Stimulated activated CD4-positive, alpha-beta T cell treated with anti-CD3 and anti-CD28 coated beads, Interleukin-12 subunit alpha, Interleukin-12 subunit beta, amount 100 ng/mL, for 24 hours (primary cell): ENCODE measurements at places on chromosomes 7 and 10.
A peak's percentile ranks its signal among the peaks of the same experiment; 100 is the strongest.

DNA sequence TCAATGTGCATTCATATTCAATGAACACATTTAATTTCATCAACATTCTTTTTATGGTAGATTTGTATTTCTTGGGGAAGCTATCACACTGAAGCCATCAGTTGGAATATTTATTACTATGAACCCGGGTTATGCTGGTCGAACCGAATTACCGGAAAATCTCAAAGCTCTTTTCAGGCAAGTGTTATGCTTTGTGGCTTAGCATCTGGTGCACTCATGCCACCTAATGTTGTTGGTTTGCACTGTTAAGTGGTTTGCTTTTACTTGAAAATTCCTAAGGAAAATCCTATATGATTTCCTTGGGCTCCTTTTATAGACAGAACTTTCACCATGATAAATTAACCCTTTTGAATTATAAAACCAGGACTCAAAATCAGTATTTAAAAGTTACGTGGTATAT, 147.9 kb downstream of the DNAH11 start:
- no peak for DNase-seq

DNA sequence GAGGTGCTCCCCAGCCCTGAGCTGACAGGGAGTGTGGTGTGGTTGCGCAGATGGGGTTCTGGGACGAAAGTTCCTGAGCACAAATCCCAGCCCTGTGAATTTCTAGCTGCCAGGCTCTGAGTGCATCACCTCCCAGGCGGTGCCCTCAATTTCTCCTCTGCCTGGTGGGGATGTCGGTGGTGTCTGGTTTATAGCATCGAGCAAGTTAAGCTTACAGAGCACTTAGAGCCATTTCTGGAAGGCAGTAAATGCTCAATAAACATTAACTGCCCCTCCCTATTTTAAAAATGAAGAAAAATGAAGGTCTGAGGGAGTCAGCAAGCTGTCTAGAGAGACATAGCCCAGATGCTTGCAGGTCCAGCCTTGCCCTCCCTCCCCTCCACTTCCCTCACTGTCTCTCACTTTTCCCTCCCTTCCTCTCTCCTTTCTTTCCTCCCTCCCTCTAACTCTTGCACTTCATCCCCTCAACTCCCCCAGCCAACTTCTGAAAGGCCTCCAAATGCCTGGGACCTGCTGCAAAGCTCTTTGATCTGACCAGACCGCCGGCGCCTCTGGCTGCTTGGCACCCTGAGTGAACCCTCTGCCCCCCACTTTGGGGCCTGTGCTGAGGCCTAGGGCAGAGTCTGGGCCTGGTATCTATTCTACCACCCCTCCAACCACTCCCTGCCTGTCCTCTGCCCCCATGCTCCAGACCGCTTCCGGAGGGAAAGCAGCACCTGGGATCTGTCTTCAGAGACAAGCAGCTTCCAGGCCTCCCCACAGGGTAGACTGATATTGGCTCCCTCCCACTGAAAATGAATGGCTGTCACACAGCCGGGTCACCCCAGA, 438.3 kb downstream of the RPS24 start:
- no peak for DNase-seq

DNA sequence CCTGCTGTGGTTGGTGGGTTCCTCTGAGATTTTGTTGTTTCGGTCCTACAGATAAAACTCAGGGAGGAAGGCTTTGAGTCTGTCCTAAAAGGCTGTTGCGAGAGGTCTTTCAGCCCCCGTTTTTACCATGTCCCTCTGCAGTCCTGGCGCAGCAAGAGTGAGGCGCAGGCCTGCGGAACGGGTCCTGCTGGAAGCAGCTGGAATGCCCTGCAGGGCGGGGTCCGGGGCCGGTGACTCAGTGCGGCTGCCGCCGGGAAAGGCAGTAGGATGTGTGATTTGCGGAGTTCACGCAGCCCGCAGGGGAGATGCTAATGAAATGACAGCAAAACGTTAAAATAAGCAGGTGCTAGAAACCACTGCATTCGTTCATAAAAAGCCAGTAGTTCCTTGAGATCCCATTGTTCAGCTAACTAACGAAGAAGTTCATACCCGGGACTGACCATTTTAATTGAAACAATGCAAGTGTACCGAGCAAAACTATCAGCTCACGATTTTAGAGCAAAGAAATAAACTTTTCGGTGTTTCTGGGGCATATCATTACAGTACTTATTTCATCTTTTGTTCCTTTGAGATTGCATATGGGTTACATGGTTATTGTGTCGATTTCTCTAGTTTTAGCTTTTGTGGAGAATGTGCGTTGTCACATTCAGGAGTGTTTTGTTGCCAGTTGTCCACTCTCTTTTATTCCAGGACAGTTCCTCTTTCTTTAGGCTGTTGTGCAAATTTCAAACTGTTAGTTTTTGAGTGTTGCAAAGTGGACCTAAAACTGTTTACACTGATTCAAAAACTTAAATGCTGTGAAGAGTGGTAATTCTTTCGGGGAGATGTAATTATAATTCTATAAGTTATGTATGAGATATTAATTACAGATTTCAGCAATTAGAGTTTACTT, 783 bp downstream of the ANLN start:
- peak; percentile 27 for DNase-seq

DNA sequence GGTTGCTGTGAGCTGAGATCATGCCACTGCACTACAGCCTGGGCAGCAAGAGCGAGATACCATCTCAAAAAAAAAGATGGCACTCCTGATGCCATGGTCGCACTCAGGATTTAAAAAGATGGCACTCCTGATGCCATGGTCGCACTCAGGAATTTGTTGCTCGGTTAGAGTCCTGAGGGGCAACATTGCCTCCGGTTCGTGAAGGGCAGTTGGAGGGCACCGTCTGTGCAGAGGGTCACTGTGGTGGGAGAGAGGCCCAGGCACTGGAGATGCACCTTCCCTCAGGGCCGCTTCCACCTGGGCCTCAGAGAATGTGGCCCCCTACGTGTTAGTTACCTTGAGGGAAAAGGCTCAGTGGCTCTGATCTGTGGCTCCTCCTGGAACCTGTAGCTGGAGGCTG, 18.3 kb downstream of the GTPBP4 start:
- DNase-seq, result no peak

- no peak for DNase-seq
These were observed 131.4 kb downstream of the TCERG1L start for GRCh38 chr10:131180086-131180485.

DNA sequence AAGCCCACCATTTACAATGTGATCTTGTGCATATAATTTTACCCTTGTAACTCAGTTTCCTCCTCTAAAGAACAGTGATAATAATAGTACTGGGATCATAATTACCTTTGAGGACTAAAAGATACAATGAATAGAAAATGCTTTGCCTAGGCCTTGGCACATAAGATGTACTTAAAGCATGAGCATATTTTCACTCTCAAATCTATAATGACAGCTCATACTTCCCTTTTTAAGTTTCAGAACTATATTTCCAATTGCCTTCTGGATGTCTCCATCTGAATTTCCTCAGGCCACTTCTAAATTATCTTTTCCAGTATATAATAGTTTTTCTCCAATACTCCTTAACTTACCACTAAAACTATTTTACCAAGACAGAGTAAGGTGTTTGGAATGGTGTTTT, 13.3 kb upstream of the ITGB8 start:
- no peak for DNase-seq

GRCh38 chr10:125296598-125296997, 136.2 kb upstream of the CTBP2 start:
- DNase-seq, result no peak

DNA sequence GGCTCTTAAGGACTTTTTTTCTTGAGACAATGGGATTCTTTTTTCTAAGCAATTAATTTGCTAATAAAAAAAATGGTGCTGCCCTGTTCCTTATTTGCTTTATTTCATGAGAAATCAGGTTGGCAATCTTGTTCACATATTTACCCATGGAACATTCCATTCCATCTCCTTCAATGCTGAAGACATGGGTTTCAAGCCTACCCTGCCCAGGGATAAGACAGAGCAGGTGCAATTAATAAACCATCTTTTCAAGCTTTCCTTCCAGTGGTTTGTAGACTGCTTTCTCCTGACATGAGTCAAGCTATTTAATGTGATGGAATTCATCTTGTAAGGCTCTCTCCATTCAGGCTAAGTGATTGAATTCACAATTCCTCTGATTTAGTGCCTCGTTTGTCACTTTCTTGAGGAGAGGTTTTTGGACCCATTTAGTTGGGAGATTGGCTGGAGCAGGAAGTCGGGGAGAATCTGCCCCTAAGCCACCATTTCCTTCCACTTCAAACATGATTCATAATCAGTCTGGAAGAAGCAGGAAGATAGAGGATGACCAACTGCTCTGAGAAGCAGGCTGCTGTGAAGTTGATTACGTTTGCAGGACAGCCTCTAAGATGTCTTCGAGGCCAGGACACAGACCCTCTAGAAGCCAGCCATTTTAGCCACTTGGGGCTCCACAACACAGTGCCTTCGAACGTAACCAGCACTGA, 552.4 kb upstream of the GALNT17 start:
- DNase-seq, result no peak

DNA sequence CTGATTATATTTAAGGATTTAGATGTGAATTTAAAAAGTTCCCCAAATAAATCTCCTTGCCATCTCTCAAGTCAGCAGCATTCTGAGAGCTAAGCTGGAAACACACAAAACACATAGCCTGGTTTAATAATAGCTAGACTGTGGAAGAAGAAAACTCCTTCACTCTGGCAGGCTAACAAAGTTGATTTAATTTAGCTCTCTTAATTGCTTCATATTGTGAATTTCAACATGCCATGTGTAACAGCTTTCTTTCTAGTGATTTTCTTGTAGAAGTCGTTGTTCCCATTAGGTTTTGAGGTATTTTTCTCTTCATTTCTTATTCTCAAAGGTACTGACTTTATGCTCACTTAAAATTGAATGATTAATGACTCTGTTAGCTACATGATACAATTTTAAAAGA, 216.8 kb upstream of the AKR1E2 start:
- no peak for DNase-seq

DNA sequence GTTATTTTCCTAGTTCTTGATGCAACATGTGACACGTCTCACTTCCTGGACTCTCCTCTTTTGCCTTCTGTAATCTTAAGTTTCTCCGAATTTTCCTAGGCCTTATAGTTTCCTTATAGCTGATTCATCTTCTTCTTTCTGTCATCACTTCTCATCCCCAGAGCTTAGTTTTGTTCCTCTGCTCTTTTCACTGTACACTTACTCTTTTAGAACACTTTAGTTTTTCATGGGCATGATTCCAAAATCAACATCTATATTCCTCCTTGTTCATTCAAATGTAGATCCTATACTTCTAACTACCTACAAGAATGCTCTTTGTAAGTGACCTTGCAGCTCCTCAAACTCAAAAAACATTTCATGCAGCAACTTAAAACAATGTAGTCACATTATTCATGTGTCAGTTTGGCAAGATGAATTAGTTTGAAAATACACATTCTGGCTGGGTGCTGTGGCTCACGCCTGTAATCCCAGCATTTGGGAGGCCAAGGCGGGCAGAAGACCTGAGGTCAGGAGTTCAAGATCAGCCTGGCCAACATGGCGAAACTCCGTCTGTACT, 13.1 kb upstream of the SLC26A3 start:
- DNase-seq, result no peak

DNA sequence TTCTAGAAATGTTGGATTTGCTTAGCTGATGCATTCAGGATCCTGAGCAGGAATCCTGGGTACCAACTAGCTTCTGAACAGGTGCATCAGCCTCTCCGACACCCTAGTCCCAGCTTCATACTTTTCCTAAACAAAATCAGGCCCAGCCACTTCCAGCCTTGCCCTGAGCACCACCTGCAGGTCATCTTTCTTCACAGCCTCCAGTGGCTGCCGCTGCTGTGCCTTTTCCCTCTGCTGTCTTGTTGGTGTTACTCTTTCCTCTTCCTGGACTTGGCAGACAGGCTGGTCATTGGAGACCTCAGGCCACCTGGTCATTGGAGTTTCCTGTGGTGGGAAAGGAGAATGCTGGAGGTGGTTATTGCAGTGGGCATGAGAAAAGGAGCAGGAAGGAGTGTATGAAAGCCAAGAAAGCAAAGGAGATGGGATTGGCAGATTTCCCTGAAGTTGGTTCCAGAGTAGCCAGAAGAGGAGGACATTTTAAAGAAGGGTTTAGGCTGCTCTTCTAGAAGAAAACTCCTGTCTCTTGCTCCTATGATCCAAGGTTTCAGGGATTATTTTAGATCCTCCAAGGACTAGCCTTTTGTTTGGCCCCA, 48.2 kb upstream of the NFKB2 start:
- no peak for DNase-seq

DNA sequence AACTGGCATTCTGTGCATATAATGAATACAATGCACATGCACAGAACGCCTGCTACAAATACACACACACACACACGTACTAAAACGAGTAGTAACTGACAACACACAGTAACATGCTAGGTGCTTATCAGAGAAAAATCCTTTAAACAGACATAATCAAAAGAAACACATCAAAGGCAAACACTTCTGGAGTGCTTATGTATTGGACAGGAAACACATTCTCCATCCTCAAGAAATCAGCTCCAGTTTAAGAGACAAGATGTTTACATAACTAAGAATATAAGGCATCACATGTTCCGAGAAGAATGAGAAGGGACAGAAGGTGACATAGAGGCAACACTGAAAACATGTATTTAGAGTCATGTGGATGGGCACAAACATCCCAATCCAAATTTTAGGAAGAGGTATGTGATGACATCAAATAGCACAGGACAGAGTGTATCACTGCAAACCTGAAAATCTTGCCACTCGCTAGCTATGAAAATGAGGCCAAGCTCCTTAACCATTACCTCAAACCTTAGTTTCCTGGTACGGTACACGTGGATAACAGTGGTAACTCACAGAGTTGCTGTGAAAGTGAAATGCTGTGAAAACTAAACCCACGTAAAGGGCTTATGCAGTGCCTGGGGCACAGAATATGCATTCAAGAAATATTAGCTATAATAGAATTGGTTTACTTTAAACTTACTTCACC, 619.6 kb downstream of the PARD3 start:
- DNase-seq, result no peak

DNA sequence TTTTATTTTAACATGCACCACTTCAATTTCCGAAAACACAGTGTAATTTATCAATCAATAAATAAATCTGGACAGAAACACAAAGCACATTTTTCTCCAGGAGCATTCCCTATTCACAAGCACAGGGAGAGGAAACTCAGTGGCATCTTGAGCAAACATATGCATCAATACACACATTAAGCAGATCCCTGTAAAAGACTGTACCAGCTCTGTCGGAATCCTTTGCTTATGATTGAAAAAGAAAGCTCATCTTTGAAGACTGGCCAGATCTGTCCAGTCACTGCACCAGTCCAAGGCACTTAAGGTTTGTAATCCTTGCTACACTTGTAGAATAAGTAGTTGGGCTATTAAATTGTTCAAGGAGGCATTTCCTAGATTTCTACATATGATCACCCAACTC, 343.9 kb downstream of the BMPER start:
- no peak for DNase-seq

- no peak for DNase-seq
These were observed 66.4 kb downstream of the MGAM2 start for GRCh38 chr7:142177869-142178268.

DNA sequence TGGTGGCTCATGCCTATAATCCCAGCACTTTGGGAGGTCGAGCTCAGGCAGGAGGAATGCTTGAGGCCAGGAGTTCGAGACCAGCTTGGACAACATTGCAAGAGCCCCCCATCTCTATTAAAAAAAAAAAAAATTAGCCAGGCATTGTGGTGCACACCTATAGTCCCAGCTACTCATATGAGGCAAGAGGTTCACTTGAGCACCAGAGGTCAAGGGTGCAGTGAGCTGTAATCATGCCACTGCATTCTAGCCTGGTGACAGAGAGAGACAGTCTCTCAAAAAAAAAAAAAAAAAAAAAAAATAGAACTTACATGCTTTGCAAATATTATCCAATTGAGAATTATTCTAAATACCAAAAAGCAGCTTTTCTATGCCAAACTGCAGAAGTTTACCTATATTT, 11.0 kb downstream of the KIN start:
- DNase-seq, result no peak
